ENCODE measurements at places on chromosomes 4 and X.

DNA sequence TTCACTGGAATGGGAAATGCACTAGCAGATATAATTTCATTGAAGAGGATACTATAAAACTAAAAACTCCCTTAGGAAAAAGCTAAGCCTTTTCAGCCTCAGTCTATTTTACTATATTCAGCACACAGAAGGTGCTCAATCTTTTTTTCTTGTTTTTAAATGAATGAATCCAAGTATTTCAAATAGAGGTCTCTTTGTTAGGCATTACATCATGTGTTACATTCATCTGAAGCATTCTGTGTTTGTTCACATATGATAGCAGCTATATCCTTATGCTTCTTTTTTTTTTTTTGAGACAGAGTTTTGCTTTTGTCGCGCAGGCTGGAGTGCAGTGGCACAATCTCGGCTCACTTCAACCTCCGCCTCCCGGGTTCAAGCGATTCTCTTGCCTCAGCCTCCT is 278.4 kb downstream of the CAMK2D start:
- DNase-seq = no peak

DNA sequence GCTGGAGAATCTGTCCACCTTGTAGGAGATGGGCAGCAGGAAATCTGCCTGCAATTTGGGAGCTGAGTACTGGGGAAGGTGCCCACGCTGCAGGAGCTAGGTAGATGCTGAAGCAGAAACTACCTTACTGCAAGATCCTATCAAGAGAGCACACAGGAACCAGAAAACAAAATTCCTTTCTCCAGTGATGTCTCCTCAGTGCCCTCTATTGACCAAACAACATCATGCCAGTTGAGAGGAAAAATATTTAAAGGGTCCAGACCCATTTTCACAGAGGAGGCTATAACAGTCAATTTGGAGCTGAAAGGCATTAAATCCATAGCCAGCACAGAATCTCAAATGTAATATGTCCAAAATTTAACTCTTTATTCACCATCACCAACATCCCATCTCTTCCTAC is 406.8 kb downstream of the SLITRK2 start:
- no peak for DNase-seq

GRCh38 chr4:48831532-48832030 is 693 bp downstream of the OCIAD1 start:
- DNase-seq = no peak

- DNase-seq = no peak
These were observed 61.7 kb downstream of the TMA16 start for GRCh38 chr4:163556177-163556576.
